ENCODE measurements at places on chromosomes 5 and 9.
A peak's percentile ranks its signal among the peaks of the same experiment; 100 is the strongest.

GRCh38 chr9:105127863-105128220 is 116.6 kb upstream of the SLC44A1 start:
- DNase-seq: peak; percentile 49

GRCh38 chr5:109690242-109690974 is 681 bp downstream of the MAN2A1 start:
- DNase-seq: peak; percentile 41

DNA sequence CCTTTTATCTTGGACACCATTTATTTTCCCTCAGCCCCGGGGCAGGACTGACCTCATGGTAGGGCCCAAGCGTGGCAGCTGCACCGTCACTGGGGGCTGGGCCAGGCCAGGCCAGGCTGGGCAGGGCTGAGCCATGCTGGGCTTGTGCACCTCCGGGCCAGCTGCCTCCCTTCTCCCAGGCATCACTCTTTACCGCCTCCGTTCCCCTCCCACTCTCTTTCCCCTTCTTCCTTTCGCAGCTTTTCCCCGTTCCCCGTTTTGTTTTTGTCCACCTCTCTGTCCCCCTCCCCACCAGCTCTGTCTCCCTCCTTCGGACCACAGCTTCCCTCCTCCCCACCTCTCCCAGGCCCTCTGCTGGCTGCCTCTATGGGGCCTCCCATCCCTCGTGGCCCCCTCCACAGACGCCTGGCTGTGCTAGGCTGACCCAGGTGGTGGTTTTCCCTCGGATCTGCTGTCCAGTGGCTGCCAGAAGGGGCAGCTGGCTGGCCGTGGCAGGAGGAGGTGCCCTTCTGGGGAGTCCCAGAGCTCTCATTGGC is 17.9 kb downstream of the FGF18 start:
- DNase-seq: no peak

DNA sequence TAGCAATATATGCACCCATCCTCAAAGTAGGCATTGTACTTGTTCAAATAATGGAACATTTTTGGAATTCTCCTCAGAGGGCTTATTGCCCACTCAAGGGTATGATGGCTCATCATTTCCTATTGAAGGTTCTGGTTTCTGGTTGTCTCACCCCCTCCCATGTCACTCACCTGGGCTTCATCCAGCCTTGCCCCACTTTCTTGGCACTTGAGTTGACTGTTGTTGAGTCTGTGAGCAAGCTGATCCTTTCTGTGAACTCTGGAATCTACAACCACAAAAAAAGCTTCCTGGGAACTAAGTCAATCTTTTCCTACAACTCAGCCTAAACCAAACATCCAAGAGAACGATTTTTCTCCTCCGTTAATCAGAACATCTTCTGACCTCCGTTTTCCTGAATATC is 73.9 kb upstream of the ANKH start:
- DNase-seq: no peak

DNA sequence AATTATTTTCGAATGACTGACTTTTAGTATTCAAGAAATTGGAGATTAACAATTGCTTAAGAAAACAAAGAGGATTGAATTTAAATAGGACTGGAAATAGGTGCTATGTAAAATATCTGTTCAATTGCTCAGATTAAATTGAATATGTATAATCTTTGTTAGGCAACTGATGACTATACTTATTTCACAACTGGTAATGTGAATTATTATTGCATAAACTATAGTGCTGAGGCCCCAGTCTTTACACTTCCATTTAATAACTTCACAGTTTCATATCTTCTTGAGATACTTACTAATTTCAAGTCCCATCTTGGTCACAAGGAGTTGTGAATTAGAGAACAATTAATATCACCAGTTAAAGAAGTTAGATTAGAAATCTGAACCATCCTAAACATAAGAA is 16.7 kb downstream of the CEP78 start:
- no peak for DNase-seq

- no peak for DNase-seq
Observed at GRCh38 chr9:127346584-127346983, 50.4 kb upstream of the SLC2A8 start.

DNA sequence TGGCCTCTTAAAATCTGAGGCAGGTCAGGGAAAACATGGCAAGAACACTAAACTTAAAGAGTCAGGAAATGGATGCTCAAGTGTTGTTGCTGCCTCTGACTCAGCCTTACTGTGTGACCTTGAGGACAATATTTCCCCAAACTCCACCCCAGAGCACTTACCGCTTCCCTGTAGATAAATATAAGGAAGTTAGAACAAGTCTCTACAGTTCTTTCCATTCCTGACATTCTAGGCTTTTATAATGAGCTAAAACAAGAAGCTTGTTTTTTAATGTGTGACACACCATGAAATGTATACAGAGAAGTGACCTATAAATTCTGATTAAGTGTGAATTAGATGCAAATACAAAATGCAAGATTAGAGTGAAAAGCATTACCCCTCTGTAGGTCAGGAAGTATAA is 129.3 kb downstream of the GRIA1 start:
- no peak for DNase-seq
